ENCODE measurements at places on chromosomes 1 and 21. TPM values are rescaled to one million over a fixed set of nuclear protein-coding genes. Genes with fewer than 3 reads are reported as not detected.

The CITED4 gene
- 11.7 TPM for polyA plus RNA-seq

The DIO1 gene
- 0.04 TPM for polyA plus RNA-seq

The TMEM269 gene
- 0.01 TPM for polyA plus RNA-seq

The LAX1 gene
- 0.16 TPM for polyA plus RNA-seq
